ENCODE measurements at places on chromosomes 4 and X.

DNA sequence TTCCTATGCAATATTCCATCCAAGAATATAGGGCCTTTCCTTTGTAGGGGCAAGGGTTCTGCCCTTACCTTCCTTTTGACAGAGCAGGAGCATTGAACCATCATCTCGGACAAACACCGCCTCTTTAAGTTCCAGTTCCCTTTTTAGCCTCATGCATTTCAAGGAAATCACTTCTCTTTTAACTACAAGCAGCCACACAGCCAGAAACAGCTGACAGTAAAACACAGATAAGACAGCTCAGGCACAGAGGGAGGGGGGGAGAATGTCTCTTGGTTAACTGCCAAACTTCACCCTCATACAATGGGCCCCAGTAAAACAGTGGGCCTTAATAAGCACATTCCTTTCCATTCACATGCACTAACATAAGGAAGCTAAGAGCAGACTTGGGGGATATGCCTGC, 648.3 kb downstream of the GABRG1 start:
- DNase-seq, result no peak

- no peak for DNase-seq
Observed at GRCh38 chrX:72021975-72022374, 109.7 kb downstream of the RTL5 start.

DNA sequence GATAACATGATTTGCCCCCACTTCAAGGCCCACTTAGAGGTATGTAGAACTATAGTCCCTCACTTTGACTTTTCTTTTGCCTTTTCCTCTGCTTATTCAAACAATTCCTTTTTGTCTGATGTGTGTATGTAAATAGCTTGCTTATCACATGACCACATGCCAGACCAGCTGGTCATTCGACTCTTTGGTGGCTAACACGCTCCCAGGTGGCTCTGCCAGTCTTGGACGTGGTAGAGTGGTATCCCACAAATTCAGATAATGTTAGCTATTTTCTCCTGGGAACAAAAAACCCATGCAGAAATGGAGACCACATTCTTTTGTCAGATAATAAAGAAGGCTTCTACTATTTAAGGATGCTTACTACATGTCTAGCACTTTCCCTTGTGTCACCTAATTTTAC, 47.9 kb downstream of the ARHGAP24 start:
- no peak for DNase-seq

- DNase-seq, result no peak
Observed at GRCh38 chr4:36316607-36317006, 35.2 kb downstream of the DTHD1 start.

DNA sequence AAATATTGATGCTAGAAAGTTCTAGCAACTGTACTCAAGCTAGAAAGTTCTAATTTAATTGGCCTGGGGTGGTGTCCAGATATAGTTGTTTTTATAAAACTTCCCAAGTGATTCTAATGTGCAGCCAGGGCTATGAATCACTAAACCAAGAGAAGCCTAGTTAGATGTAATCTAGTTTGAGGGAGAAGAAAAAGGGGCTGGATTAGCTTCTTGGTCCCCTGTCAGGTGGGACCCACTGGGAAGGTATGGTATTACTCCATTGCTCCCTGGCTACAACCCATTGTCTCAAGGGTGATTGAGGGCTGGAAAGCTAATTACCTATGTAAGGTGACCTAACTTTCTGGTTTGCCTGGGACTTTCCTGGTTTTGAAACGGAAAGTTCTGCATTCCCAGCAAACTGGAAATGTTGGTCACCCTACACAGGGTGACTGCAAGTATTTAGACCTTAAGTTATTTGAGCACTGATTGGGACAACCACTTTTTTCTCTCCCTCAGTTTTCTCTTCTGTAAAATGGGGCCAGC, 23.9 kb upstream of the MSN start:
- DNase-seq, result peak; percentile 5

GRCh38 chrX:130637591-130637990, 235.8 kb downstream of the RBMX2 start:
- no peak for DNase-seq

DNA sequence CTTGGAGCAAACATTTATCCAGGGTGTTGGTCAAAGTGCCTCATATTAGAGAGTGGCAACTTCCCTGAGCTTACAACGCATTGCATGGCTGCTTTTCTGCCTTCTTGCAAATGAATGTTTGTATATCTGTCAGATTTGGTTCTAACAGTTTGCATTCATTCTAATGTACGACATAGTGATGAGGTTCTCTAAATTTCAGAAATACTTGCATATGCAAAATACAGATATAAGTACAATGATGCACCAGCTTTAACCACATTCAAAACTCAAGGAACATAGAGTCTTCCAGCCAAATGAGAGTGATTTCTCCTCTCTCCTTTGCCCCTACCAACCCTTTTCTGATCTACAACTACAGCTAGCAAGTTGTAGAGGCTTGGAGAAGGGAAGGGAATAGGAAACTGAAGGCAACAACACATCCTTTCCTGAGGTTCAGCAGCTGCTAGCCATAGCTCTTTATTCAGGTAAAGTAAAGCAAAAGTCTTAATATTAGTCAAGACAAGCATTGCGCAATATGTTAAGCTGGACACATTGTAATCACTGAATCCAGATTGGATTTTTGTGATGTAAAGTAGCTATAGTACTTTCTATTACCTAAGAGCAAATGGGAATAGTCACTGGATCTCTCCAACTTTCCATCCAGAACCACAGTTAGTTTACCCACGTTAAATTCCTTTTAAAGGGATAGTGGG, 6.3 kb downstream of the TKTL2 start:
- no peak for DNase-seq

DNA sequence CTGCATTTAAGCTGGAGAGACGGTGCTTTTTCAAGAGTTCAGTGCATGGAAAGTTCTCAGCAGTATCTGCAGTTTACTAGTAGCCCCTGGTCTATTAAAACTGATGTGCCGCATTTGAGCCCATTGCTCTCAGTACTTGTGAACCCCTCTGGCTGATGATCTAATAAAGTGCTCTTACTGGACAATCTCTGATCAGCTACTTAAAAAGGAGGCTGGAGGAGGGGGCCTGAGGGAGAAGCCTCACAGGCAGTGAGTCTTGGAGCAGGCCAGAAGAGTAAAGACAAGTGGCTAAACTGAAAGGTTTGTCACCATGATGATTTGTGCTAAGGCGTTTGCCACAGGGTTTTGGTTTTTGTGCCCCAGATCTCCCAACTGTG, 138.5 kb downstream of the ARX start:
- no peak for DNase-seq

GRCh38 chr4:119939071-119939995, 127.3 kb downstream of the MAD2L1 start:
- DNase-seq, result no peak

DNA sequence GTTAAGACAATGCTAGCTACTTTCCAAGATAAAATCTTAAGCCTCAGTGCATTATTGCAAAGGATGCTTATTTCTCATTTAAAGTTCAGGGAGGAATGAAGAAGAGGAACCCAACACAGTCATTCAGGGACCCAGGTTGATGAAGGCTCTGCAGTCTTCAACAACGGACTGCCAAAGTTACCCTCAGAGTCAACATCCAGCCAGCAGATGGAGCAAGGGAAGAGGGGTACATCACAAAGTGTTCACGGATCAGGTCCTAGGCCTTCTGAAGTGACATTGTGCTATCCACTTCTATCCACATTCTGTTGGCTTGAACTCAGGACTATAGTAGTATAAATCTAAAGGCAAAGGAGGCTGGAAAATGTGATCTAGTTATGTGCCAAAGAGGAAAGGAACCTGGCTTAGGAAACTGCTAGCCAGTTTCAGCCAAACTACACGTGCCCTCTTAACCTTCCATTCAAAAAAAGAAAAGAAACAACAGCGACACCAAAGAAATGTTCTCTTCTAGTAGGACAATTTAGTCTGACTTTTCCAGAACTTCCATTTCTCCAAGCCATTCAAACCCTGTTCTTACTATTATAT, 28.8 kb downstream of the NKX6-1 start:
- no peak for DNase-seq

DNA sequence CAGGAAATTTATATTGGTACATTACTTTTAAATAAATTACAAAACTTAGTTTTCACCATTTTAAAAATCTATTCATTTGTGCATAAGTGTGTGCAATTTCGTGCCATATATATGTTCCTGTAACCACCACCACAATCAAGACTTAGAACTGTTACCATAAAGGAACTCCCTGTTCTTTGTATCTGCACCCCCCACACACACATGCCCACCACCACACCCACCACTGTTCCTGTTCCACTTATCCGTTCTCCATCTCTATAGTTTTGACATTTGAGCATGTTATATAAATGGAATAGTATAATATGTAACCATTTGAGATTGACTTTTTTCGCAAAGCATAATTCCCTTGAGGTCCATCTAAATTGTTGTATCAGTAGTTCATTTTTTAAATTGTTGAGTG, 73.7 kb downstream of the TAF1 start:
- no peak for DNase-seq

DNA sequence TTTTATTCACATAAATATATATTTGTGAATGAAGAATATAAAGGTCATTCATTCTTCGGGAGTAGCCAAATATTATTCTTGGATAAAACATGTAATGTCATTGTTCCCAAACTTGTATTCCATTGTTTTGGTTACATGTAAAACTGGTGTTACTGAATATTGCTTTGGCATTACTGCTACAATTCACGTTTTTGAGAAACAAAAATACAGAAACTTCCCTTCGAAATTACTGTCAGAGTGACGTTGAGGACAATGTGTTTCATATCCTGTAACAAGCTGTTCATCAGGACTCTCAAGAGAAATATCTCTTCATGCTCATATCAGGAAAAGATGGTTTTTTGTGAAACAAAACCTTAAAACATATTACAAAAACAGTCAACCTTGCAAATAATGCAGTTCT, 258.9 kb upstream of the DDX53 start:
- no peak for DNase-seq

DNA sequence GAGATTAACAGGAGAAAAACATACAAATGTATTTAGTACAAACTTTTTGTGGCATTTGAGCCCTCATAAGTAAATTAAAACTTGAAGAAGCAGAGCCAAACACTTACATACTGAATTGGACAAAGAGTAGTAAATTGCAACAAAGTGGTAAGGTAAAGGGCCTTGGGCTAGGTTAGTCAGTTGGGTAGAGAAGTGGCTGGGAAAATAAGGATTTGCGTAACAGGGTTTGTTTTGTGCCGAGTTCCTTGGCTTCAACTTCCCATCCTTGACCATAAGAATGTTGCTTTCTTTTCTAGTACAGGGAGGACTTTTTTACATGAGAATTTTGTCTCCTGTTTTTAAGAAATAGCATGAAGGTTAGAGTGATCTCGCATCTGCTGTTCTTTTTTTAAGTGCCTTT, 33.3 kb upstream of the DSPP start:
- DNase-seq, result peak; percentile 34

DNA sequence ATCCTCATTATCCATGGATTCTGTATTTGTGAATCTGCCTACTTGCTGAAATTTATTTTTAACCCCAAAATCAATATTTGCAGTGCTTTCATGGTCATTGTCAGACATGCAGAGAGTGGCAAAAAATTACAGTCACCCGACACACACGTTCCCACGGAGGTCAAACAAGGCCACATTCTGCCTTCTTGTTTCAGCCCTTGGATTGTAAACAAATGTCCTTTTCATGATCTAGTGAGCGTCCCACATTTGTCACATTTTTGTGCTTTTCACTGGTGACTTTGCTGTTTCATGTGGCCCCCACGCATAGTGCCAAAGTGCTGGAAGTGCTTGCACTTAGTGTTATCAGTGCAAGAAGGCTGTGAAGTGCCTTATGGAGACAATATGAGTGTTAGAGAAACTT, 45.0 kb downstream of the SOD3 start:
- no peak for DNase-seq

GRCh38 chr4:152848508-152848907, 68.8 kb downstream of the ARFIP1 start:
- no peak for DNase-seq

DNA sequence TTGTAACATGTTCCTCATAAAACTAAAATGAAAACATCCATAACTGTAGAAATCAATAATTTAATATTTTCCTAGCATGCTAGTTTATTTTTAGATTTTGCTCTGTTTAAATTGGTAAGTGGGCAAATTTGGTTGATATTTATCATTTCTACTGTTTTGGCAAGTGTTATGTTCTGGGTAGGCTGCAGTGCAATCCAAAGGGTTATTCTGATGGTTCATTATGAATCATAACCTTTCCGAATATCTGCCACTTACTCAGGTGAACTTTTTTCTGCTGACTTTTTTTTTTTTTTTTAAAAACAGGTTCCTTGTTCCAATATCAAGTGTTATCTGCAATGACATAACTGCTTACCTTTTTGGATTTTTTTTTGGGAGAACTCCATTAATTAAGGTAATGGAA, 52.0 kb downstream of the CDS1 start:
- DNase-seq, result peak; percentile 14

DNA sequence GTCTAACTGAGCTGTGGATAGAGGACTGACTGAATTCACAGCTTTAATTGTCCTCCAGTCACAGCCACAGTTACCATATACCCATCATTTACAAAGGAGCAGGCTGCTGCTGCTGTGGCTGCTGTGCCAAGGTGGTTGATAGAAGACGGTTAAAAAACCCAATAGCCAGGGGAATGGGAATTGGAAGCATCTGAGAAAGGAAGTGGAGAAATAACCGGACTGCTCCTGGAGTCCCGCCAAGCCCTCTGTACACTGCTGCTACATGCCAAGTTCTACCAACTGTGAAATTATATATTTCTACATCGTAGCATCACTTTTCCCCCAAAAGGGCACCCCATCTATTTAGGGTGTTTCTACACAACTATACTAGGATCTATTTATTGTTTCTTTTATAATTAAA, 279.7 kb upstream of the ARX start:
- DNase-seq, result no peak

DNA sequence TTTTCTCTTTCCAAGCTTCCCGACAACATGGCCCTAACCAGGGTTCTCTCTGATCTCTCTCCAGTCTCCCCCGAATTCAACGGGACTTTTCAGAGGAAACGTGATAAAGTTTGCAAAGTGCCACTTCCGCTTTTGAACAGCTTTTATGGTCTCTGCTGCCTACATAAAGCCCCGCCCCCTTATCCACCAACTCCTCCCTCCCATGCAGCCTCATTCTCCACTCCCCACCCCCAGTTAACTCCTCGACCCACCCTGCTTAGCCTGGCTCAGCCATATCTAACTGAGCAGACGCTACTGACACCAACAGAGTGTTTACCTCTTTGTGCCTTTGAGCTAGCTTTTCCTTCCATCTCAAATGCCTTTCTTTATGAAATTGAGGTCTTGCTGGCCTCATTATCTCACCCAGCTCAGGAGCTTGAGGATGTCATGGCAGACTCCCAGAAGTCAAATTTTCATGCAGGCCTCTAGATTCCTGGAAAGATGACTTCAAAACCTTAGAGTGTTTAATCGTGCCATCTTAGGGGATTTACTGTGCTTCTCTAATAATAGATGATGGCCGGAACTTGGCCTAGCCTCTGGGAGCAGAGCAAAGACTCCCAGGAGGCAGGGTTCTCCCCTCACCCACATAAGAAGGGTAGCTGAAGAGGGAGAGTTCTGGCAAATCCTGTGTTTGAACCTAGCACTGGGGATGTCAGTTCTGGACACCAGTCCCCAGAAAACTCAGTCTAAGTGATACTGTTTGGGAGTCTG, 606.0 kb downstream of the BCOR start:
- no peak for DNase-seq

- no peak for DNase-seq
Observed at GRCh38 chrX:21958916-21959315, 18.4 kb downstream of the SMS start.
